ENCODE measurements at places on chromosomes 6 and 20.

- no peak for DNase-seq
Measured at GRCh38 chr6:128742900-128743299, 140.0 kb upstream of the LAMA2 start.

DNA sequence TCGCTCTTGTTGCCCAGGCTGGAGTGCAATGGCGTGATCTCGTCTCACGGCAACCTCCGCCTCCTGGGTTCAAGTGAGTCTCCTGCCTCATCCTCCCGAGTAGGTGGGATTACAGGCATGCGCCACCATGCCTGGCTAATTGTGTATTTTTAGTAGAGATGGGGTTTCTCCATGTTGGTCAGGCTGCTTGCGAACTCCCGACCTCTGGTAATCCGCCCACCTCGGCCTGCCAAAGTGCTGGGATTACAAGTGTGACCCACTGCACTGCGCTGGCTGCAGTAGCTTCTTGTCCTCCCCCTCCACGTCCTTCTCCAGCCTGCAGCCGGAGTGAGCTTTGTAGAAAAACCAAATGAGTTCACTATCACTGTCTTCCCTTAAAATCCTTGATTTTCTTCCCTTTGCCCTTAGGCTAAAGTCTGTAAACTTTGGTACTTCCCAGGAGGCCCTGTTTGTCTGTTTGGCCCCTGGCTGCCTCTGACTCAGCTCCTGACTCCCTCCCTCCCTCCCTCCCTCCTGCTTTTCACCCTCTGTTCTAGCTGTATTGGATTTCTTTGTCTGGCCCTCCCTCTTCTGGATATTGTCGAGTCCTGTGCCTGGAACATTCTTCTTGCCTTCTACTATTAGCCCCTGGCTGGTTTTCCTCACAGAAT, 12.9 kb downstream of the PARD6B start:
- DNase-seq = no peak

DNA sequence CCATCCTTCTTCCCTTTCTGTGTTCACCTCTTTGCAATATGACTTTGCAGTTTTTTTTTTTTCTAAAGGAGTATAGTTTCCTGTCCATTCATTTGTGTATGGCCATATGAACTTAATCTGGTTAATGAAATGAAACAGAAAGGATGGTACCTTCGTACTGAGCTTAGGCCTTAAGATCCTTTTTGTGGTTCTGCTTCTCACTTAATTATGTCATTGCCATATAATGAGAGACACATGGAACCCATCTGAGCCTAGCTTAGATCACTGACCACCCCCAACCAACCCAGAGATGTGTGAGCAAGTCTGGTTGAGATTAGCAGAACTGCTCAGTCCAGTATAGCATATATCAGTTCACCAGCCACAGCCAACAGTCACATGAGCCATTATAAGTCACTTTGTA, 1179.6 kb downstream of the HACE1 start:
- DNase-seq = no peak

GRCh38 chr6:147220345-147220744, 16.1 kb downstream of the STXBP5 start:
- DNase-seq = no peak

GRCh38 chr6:13924146-13924948, 405 bp upstream of the RNF182 start:
- peak; percentile 76 for DNase-seq

DNA sequence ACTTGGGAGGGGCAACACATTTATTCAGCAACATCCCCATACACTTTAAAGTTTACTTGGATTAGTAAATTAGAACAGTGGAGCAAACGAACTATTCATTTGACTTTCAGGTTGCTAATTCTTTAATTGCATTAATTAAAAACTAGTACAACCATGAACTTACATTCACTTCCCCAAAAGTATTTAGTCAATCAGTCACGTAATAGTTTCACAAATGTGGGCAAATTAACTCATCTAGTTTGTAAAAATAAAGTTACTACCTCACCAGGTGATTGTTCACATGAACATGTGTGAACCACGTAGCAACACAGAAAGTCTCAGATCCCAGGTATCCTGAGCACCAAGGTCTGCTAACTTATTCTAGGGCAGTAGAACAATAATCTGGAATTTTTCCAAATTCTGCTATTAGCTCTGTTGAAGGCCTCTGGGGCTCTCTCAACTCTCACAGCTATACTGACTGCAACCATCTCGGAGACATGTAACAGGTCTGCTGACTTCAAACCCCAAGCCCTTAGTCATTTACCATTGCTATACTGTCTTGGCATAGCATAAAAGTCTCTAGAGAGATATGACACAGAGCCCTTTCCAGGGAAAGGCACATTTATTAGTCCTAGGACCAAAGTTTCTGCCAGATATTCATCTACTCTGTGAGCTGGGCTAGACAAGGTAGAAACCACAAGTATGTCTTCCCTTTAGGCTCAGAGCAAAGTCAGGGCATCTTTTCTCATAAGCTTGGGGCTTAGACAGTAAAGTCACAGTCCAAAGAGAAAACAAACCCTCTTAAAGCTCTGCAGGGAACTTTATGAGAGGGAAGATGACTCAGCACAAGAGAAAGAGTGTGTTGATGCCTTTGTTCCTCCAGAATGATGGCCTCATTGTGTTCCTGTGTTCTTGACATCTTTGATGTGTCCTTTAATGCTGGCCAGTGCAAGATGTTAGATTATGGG, 50.9 kb upstream of the CCDC28A start:
- DNase-seq = no peak

GRCh38 chr20:58645412-58645968, 5.6 kb upstream of the STX16 start:
- DNase-seq = no peak

GRCh38 chr20:35007891-35008290, 52.2 kb downstream of the MYH7B start:
- DNase-seq = no peak

GRCh38 chr6:56794421-56794820, 151.7 kb upstream of the DST start:
- no peak for DNase-seq

DNA sequence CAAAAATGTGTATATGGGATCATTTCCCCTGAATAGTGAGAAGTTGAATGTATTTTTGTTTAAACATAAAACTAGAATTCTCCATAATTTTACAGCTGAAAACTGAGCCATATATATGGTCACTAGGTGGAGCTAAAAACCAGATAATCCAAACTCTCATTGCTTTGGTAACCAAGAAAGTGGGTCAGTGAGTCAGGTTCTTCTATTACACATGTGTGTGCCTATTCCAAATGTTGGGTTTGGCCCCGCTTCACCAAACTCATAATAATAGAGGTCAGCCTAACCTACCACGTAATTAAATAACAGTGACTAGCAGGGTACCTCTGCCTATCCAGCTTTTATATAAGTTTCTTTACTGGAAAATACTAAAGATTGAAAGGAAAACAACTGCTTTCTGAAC, 19.3 kb upstream of the RNGTT start:
- no peak for DNase-seq

DNA sequence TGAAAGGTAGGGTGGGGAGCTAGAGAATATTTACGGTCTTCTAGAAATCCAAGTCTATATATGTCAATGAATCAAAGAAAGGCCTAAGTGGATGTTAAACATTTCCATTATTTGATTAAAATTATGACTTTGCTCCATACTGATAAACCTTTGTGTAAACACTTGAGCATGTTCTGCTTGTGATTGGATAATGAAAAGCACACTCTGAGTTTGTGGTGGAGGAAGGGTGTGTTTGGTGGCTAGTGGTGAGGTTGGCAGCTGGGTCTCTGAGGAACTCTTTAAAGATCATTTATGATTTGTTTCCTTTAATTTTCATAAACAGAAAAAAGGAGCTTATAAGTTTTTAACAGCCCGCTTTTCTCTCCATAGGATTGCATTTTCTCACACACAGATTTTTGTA, 84.7 kb downstream of the RFPL4B start:
- no peak for DNase-seq

- no peak for DNase-seq
Measured at GRCh38 chr20:23404196-23404595, 17.1 kb downstream of the NAPB start.
